ENCODE measurements at places on chromosomes 7 and 10.
A peak's percentile ranks its signal among the peaks of the same experiment; 100 is the strongest.

GRCh38 chr7:47763063-47763974 lies 181.4 kb upstream of the TNS3 start:
- DNase-seq = no peak

DNA sequence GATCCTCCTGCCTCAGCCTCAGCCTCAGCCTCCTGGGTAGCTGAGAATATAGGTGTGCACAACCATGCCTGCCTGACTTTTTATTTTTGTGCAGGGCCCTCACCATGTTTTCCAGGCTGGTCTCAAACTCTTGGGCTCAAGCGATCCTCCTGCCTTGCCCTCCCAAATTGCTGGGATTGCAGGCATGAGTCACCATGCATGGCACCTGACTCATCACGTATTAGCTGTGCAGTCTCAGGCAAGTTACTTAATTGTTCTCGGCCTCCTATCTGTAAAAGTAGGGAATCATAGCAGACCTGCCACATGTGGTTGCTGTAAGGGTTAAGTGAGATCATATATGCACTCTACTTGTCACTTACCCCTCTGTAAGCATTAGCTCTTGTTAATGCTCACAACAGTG lies 117.2 kb downstream of the ANLN start:
- DNase-seq = no peak

GRCh38 chr7:139271718-139272628 lies 40.9 kb downstream of the UBN2 start:
- no peak for DNase-seq

DNA sequence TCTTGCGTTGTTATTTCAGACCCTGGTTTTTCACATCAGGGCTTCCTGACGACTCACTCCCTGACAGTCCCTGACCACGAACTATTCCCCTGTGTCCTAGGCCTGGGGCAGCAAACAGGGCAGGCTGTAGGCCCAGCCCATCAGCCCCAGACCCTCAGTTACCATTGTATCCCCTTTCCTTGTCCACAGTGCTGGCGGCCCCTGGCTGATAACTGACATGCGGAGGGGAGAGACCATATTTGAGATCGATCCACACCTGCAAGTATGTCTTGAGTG lies 50.5 kb upstream of the TRIM8 start:
- DNase-seq = no peak

GRCh38 chr7:44323381-44324203 lies 1.8 kb downstream of the CAMK2B start:
- no peak for DNase-seq

DNA sequence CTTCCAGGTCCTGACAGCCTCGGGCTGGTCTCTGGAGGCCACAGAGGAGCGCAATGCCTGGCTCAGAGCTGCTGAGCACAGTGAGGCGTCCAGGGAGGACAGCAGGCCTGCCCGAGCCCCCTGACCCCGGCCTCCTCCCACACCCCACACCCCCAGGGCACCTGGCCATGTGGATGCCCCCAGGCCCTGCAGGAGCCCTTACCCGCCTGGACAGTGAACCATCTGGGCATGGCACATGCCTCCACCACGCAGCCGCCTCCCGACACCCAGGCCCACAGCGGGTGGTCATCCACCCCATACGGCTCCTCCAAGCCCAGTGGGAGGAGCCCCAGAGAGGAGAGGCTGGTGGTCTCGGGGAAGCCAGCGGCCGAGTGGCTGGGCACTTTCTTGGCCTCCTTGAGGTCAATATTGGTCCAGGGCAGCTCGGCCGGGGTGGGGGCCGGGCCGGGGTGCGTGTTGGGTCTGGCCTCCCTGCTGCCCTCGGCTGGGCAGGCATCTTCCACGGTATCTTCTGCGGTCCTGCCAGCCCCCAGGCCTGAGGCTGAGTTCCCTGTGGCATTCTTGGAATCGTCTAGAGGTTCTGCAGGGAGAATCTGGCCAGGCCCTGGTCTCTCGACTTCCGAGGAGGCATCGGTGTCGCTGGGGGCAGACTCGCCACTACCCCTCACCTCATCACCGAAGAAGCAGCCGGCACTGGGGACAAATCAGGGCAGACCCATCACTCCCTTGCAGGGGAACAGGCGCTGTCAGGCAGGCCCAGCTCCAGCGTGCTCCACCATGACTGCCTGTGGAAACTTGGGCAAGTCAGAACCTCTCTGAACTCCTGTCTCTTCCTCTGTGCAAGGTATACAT lies 18.6 kb downstream of the TECPR1 start:
- DNase-seq = no peak

DNA sequence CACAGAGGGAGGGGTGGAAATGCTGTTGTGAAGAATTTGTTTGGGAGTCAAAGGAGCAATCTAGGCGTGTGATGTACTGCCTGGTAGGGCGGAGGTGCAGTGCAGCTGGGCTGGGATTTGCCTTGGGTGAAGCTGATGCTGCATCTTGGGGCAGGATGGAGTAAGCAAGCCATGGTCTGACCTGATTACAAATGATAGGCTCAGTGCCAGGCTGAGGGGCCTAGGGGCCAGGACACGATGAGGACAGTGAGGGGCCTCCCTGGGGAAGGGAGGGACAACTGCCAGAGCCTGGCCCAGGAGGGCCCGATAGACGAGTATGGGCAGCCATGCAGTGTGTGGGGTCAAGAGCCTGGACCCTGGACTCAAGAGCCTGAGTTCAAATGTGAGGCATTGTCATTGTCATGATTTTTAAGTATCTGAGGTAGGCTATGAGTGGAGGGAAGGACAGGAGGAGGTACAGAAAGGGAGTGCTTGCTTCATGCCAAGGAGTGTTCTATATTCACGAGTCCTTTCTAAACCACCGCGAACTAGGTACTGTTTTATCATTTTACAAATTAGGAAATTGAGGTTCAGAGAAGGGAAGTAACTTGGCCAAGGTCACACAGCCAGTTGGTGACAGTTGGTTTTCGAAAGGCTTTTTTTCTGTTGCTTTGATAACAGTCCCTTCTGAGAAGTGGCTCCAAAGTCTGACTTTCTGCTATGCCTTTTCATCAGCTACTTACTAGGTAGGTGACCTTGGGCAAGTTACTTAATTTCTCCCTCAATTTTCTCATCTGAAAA lies 29.7 kb downstream of the HIF1AN start:
- DNase-seq = no peak

DNA sequence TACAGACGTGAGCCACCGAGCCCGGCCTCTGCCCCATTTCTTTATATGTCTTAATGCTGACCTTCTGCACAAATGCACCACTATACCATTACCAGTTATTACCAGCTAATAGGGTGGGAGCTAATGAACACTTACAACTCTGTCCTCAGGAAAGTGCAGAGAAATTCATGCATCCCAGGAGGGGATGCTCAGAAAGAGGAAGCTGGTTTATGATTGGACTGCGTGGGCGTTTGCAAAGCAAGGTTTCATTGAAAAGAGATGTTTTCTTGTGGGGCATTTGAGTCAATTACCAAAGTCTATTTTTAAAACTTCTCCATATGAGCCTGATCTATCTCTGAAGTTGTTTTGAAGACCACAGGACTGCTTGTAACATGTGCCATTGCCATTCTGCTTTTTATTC lies 417.7 kb upstream of the CELF2 start:
- DNase-seq = no peak

DNA sequence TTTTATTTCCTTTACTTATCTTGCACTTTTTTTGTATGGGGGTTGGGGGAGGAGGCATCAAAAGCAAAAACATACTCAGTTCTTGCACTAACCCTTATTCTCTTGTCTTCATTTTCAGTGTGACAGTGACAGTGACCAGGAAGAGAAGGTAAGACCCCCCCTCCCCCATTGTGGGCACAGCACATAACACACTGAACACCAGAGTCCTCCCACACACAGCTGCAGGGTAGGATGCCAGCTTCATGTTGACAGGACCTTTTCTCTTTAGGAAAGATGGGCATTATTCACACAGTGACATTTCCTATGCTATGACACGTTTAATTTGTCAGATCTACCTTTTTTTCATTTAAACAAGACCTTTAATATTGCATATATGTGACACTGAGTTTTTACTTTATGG lies 696.3 kb upstream of the GALNT17 start:
- no peak for DNase-seq

- DNase-seq = no peak
These were observed 41.5 kb upstream of the CXCL12 start for GRCh38 chr10:44426247-44427034.

- no peak for DNase-seq
These were observed 82.8 kb upstream of the FGFR2 start for GRCh38 chr10:121680879-121681655.

- DNase-seq = no peak
These were observed 20.0 kb downstream of the ZNF438 start for GRCh38 chr10:31011665-31012022.

GRCh38 chr10:306675-307185 lies 171.5 kb downstream of the ZMYND11 start:
- DNase-seq = no peak

GRCh38 chr7:109763611-109764010 lies 1193.9 kb downstream of the DNAJB9 start:
- no peak for DNase-seq

DNA sequence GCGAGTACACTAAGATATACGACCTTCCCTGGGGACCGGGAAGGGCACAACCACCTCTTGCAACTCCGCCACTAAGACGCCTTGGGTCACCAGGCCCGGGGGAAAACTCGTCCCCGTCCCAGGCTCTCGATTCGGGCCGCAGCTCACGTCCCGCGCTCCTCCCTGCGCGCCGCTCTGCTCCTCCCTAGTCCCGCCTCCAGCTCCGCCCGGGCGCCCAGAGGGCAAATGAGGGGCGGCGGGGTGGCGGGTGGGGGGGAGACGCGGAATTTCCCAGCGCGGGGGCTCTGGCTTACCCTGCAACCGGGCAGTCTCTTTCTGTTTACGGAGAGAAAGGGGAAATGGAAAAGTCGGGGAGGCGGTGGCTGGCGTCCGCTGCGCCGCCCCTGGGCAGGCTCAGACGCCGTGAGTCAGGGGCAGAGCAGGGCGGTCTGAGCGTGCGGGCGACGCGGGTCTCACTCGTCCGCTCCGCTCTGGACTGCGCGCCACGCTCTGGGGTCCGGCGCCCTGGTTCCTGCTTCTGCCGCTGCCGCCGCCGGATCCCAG lies at the start of gene MAP3K8:
TSS of gene MAP3K8 (plus strand) at position 455 of the 543 bp plus-strand sequence. CDS start 4,755 bp downstream, outside the sequence.
- peak; percentile 90 for DNase-seq

GRCh38 chr7:45347804-45348203 lies 190.2 kb downstream of the RAMP3 start:
- no peak for DNase-seq

DNA sequence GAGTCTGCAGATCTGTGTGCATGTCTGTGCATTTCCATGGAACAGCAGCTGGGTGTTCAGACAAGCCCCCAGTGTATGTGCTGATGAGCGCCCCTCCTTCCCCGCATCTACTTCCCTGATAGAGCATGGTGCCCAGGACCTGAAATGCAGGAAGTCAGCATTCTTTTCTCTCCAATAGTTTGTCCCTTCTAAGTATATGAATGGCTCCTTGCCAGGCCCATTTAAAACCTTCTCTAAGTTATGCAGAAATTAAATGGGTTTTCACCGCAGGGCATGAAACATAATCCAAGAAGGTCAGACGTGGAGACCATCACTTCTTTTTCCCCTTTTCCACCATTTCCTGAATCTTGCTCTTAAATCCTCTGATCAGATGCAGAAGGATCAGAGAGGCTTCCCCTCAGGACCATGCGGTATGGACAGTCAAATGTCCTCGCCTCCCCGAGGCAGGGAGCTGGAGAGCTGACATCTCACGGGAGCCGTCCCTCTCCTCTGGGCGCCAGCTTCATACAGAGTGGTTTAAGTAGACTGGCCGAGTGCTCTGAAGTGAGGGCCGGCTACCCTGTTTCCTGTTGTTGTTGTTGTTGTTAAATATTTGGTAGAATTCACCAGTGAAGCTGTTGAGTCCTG lies 155.3 kb downstream of the C10orf105 start:
- no peak for DNase-seq

- DNase-seq = no peak
These were observed 208.4 kb downstream of the DIP2C start for GRCh38 chr10:480928-481552.

DNA sequence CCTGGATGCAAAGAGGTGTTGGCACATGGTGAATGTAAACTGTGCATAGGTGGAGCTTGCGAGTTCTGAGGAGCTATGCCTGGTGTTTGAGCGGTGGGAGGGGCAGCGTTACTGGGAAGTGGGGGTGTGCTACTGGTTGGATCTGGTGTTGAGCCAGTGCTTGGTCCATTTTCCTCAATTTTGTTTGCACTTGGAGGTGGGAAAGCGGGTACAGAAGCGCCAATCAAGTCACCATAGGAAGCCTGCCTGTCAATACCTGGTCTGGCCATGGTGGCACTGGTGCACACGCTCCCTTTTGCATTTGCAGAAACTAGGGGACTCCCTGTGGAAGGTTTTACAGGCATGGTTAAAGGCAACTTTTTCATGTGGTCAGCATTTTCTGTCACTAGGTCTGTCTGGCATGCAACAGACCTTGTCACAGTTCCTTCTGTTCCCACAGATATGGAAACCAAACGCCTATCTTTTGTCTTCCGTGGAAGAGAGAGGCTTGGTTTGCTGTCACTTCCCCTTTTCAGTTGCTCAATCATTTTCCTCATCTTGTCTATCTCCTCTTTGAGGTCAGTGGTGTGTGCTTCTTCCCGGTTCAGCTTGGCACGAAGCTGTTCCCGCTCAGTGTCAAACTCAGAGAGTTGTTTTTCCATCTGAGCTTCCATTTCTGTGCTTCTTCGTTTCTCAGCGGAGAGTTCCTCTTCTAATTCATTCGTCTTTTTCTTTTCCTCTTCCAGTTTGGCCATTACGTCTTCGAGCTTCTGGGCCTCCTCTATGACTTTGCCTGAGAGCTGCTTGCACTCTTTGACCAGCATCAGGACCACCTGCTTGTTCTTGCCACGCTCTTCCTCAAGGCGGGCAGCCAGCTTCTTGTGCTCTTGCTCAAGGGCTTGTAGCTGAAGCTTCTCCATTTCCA lies 81.1 kb downstream of the CTTNBP2 start:
- peak; percentile 9 for DNase-seq

GRCh38 chr10:51007781-51008180 lies 66.5 kb upstream of the PRKG1 start:
- DNase-seq = no peak

- no peak for DNase-seq
These were observed 219.6 kb downstream of the ELFN1 start for GRCh38 chr7:1889556-1890181.

DNA sequence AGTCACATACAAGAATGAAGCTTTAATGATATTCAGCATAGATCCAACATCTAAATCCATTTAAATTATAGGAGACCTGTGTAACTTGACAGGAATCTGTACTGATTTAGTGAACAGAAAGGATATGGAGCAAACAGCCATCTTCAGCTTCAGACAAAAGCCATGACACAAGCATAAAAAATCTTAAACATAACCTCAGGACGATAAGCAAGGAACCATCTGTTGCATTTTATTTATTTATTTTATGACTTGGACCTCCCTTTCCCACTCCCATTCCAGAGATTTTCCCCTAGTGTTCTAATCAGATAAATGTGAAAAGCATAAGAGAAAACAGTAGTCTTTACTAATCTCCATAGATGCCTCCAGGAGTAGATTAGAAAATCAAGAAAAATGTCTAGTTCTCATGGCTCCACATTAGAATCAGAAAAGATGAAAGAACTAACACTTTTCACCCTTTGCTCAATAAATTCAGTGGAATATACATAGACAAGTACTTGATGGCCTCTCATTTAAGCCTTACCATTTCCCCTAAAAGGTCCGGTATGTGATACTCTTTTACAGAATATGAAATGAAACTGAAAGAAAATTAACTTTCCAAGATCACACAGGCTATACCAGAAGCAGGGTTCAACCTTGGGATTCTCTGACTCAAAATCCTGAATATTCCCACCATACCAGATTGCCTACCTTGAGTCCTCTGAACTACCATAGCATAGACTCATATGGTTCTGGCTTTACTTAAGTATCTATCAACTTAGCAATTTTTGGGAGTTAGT lies 15.2 kb downstream of the CACNA2D1 start:
- DNase-seq = no peak

Measured in CD4-positive, alpha-beta T cell treated with Interleukin-21 for 1 hour (primary cell).